A673 (cell line): ENCODE measurements at places on chromosomes 13 and 19.
A peak's percentile ranks its signal among the peaks of the same experiment; 100 is the strongest.

- peak; percentile 15 for DNase-seq
Observed at GRCh38 chr13:110371550-110372465, 64.7 kb downstream of the COL4A2 start.

DNA sequence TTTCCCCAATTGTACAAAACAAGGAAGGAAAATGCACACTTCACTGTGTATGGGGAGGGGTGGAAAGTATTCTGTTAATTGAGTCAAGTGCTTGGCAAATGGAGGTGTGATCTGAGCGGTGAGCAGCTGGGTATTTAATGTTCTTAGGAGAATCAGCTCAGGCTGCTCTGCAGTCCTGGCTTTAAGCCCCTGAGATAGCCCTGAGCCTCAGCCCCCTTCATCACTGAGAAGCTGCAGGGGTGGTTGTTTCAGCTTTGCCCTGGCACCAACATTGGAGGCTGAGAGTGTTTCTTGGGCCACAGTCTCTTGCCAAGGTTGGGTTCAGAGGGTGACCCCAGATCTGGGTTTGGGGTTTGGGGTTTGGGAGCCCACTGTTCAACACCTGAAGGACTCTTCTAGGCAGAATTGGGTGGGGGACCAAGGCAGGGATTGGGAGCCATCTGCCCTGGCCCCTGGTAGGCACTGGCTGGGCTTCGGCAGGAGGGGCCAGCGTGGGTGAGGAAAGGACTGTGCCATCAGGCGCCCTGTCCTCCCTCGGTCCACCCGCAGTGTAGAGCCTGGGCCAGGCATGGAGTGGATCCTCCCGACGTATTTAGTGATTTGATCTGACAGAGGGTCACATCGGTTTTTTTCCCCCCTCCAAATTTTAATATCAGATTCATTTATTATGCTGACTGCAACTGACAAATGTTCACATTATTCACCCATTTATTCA is 66.7 kb upstream of the ZNF536 start:
- DNase-seq: no peak

GRCh38 chr19:39197808-39198207 is 1.0 kb downstream of the NCCRP1 start:
- DNase-seq: no peak

GRCh38 chr19:3403489-3404323 is 37.3 kb downstream of the NFIC start:
- peak; percentile 70 for DNase-seq

DNA sequence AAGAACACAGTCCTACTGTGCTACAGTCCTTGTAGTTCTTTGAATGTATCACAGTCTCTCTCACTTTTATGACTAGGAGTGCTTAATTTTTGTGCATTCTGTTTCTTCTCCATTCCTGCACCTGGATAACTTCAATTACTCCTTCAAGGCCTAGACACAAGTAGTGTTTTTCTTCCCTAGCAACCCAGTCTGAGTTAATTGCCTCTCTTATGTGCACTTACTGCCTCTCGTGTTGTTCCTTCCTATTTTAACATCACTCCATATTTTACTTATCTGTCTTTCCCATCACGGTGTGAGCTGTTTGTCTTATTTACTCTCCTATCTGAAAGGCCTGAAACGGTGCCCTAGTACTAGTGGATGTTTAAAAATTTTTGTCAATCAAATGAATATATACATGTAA is 101.5 kb downstream of the HS6ST3 start:
- no peak for DNase-seq

- no peak for DNase-seq
Observed at GRCh38 chr19:11704626-11705025, 34.1 kb downstream of the ZNF823 start.

- DNase-seq: peak; percentile 74
Observed at GRCh38 chr19:49591731-49592485, 926 bp downstream of the PRR12 start.

DNA sequence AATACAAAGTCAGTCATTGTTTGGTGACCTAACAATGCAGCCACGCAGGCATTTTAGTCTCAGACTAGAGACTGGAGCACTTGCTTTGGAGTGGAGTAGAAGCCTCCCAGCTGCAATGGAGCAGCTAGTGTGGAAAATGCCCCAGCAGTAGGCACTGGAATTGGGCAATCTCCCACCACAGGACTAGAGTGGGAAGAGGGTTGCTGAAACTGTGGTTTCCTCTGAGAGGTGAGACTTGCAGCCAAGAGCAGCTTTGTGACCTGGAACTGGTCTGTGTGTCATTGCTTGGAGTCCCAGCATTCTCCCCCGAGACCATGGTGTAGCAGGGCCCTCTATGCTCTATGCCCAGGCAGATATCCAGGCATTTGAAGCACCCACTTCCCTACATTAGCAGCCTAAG is 556.3 kb downstream of the UQCRFS1 start:
- no peak for DNase-seq

GRCh38 chr13:51976423-51976822 is 34.8 kb downstream of the ATP7B start:
- no peak for DNase-seq

GRCh38 chr13:49690133-49690994 is 922 bp downstream of the EBPL start:
- peak; percentile 50 for DNase-seq

- DNase-seq: no peak
Observed at GRCh38 chr13:108657519-108657918, 28.1 kb downstream of the MYO16 start.

DNA sequence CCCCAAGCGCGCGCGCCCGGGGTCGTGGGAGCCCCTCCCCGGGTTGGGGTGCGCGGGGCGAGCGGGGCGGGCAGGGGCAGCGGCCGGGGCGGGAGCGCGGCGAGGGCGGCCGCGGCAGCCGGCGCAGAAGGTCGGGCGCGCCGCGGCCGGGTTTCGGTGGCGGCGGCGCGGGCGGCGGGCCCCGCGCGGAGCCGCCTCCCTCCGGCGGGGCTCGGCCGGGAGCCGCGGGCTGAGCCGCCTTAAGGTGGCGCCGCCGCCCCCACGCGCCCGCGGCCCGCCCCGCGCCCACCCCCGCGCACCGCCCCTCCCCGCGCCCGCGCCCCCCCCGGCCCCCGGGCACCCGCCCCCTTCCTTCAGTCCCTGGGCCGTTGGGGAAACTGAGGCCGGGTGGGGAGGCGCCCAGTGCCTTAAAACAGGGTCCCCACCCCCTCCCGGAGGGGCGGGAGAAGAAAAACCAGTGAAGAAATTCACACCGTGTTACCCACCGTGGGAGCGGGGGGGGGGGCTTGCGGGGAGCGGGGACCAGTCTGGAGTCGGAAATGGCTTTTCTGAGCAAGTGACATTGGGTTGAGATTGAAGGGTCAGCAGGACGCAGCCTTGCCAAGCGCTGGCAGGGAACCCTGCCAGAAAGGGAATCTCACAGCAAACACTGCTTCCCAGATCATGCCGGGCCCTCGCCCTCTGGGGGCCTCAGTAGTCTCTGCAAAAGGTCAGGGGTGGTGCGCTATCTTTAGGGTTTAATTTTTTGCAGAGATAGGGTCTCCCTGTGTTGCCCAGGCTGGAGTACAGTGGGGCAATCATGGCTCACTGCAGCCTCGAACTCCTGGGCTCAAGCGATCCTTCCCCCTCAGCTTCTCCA is at the start of gene TLE2:
Gene TLE2 (minus strand): TSS at position 216 of the 859 bp plus-strand sequence. CDS start 376 bp downstream, outside the sequence.
- no peak for DNase-seq

- no peak for DNase-seq
Observed at GRCh38 chr13:93680329-93680728, 453.7 kb downstream of the GPC6 start.

GRCh38 chr13:104310861-104311260 is 1244.6 kb upstream of the SLC10A2 start:
- no peak for DNase-seq

DNA sequence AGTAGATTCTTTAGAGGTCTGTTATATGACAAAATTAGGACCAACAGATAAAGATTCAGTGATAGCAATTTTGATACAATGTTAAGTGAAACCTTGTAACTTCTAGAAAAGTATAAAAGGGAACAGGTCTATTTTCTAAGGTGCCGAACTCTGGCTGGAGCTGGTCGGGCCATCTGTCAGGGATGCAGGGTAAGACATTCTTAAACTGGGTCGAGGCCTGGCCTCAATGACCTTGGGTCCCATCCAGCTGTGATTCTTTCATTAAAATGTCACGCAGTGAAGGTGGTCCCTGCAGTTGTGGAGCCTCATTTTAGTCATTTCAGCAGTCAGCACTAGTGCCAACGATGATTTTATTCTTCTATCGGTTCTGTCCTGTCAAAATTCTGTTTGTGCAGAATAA is 271.9 kb upstream of the SPRY2 start:
- DNase-seq: no peak

GRCh38 chr13:99688776-99689175 is 187.5 kb downstream of the TM9SF2 start:
- DNase-seq: no peak

GRCh38 chr13:78319101-78319627 is 284.2 kb downstream of the POU4F1 start:
- DNase-seq: no peak

- no peak for DNase-seq
Observed at GRCh38 chr13:111968336-111969010, 98.5 kb upstream of the SOX1 start.

DNA sequence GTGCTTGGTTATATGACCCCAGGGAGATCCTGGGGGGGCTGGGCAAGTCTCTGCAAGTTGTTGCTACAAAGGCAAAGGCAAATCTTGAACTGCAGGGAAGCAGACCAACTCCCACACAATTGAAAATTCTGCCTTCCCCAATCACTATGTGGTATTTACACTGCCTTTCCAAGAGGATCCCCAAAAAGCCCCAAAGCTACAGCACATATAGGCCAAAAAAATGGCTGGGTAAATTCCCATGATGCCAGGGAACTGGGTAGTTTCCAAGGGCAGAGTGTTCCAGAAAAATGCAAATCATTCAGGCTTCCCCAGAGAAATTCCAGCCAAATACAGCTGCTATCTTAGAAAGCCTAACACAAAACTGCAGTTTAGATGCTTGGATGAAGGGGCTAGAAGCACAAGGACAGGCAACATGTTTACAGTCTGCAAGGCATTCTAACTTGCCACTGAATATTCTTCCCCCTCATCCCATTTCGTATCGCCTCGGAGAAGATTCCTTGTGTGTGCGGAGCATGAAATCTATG is 6.2 kb downstream of the FOXO1 start:
- no peak for DNase-seq

DNA sequence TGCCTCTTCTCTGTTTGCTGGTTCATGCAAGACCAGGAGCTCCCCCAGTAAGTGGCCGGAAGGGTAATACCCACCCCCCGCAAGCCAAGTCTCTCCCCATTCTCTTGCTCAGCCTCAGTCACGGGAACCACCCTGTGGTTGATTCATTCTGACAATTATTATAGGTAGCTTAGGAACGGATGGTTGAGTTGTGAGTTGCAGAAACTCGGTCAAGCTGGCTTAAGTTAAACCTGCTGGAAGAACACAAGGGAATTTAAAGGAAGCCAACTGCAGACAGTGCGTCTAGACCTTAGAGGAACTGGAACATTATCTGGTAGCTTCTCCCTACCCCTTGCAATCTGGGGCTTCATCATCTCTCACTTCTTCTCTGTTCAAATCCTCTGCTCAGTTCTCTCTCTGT is 8.9 kb downstream of the FPR1 start:
- no peak for DNase-seq

- no peak for DNase-seq
Observed at GRCh38 chr13:24267801-24268200, 41.6 kb upstream of the C1QTNF9 start.

DNA sequence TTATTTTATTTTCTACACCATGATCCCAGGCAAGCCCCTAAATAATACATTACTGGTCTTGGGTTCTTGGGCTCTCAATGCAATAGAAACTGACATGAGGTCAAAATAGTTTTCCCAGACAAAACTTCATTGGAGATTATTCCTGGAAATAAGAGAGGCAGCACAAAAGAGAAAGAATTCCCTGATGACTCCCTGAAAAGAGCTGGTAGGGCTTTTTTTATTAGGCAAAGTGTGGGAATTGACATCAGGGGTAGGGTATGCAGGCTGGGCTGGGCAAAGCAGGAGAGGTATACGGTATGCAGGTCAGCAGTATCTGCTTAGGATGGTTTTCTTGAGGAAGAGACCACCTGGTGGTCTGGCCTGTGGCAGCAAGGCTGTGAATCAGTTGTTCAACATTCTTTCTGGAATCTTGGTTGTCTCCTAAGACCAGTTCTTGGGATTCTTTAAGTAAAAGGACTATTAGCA is 9.3 kb upstream of the IGFL3 start:
- no peak for DNase-seq

DNA sequence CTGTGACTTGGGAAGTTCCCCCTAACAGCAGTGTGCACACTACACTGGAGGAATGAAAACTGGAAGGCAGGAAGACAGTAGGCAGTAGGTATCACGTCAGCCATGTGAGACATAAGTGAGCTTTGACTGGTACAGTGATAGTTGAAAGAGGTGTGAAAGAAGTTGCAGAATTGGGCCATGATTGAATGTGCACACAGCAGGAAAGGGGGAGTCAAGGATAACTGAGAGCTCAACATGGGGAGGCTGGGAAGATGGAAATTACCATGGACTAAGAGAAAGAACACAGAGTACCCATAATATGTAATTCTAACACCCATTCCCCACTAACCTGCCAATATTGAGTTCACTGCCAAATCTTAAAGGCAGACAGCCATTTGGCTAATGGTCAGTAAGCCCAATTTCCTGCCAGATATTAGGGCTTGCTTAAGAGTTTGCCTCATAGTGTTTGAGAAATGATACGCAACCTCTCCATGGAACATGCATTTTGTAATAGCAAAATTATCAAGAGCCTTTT is 321.7 kb downstream of the DCT start:
- DNase-seq: no peak

GRCh38 chr13:74068471-74068870 is 65.7 kb downstream of the KLF12 start:
- no peak for DNase-seq

DNA sequence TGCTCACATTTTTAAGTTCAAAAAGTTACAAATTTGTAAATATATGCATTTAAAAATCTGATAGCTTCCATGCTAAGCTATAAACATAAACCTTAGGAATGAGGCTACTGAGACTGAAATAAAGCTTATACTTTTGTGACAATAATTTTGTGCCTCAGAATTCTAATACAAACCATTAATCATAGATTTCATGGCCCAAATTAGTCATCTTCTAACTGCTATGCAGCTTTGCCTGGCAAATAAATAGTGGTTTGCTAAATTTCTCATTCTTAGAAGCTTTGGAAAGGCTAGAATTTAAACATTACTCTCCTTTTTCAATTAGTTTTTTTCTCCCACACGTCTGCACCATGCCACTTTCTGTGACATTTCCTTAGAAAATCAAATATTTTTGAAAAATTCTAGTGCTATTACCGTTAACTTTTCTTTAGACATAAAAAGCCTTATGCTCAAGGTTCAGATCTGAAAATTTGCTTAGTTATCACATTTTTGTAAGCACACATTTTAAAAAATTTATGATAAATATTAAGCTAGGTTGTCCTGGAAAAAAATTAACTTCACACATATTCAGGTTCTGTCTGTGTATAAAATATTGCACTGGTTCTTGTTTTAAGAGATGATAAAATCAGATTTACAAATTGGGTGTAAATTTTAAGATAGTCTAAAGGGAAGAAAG is 46.9 kb downstream of the FNDC3A start:
- DNase-seq: no peak

DNA sequence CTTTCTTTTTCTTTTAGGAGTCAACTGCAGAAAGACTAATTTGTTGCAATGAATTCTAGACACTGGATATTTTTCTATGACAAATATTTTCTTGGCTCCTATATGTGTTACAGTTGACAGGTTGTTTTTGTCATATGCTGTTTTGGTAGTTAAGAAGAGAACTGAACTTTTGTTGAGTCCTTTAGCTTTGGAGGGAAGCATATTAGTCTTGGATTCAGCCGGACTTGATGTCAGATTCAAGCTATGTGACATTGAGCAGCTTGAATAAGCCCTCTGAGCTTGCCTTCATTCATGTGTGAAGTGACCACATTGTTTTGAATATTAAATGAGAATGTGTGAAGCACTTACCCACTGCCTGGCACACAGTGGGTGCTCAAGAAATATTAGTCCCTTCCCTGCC is 181.9 kb upstream of the RNF113B start:
- no peak for DNase-seq
